ENCODE measurements at places on chromosomes 6 and 20.

GRCh38 chr20:22805219-22805618 is 220.8 kb upstream of the FOXA2 start:
- no peak for DNase-seq

GRCh38 chr20:20969701-20970280 is 136.4 kb downstream of the LINC00237 start:
- no peak for DNase-seq

GRCh38 chr20:50309280-50309763 is 118.7 kb downstream of the CEBPB start:
- no peak for DNase-seq

- DNase-seq: no peak
These were observed 2.2 kb upstream of the PTPRA start for GRCh38 chr20:2871111-2871465.

DNA sequence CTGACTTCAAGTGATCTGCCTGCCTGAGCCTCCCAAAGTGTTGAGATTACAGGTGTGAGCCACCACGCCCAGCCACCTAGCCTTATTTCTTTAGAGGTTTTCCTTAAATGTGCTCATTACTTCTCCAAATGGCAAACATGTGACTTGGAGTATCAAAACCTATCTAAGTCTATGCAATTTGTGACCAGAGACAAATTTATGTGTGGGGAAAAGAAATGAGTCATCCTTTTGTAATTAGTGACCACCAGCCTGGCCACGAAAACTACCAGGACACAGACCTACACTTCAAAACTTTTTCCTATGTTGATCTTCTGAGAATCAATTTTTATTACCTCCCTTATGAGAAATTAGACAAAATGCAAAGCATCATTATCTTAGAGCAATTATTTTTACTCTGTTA is 64.6 kb upstream of the OGFRL1 start:
- DNase-seq: no peak

- DNase-seq: no peak
These were observed 34.7 kb upstream of the TGM2 start for GRCh38 chr20:38199501-38200390.

GRCh38 chr6:136125585-136125984 is 124.5 kb downstream of the MTFR2 start:
- no peak for DNase-seq

DNA sequence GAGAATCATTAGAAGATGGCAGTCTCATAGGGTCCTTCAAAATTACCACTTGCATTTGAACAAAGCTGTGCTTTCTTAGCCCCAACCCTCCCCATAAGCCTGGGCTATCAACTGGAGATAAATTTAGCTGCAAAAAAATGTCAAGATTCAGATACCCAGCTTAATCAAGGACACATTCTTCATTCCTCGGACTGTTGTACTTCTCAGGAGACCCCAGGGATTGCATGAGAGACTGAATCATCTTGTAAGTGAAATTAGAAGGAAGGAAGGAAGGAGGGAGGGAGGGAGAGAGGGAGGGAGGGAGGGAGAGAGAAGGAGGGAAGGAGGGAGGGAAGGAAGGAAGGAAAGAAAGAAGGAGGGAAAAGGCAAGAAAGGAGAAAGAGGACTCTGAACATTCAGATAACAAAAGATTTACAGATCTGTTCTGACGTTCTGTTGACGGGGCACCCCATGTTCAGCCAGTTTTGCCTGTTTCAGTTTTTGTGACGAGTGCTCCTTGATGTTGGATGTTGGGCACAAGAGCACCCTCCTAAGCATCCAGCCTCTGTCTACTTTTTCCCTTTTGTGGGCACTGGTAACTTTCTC is 498.7 kb downstream of the PREX1 start:
- DNase-seq: no peak

GRCh38 chr6:151175662-151176445 is 63.9 kb upstream of the AKAP12 start:
- no peak for DNase-seq

DNA sequence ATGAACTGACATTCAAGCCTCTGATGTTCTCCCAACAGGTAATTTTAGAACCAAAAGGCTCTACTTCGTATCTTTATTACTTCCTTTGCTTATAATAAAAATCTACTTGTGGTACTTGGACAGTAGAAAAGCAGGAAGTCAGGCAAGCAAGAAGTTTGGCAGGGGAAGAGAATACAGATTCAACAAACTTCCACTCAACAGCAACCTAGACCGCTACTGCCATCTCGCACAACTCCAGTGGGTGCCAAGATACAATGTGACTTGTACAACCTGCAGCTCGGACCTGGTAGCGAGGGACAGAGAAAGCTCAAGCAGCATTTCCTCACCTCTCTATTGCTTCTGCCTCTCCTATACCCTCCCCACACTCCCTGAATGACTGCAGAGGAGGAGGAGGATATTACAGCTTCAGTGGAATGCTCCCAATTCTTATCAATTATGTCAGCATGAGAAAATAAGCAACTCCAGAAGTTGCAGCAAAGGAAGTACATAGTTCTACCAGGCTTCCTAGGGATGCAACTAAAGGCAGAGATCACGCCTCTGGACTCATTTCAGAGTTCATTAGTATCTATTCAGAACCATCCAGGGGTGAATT is 76.5 kb downstream of the MBOAT1 start:
- DNase-seq: no peak

GRCh38 chr6:26105842-26106241 is 18.6 kb downstream of the HFE start:
- DNase-seq: no peak

GRCh38 chr20:36394340-36394965 is 88.3 kb downstream of the DLGAP4 start:
- DNase-seq: no peak

GRCh38 chr6:69294862-69295261 is 501.9 kb downstream of the LMBRD1 start:
- no peak for DNase-seq

DNA sequence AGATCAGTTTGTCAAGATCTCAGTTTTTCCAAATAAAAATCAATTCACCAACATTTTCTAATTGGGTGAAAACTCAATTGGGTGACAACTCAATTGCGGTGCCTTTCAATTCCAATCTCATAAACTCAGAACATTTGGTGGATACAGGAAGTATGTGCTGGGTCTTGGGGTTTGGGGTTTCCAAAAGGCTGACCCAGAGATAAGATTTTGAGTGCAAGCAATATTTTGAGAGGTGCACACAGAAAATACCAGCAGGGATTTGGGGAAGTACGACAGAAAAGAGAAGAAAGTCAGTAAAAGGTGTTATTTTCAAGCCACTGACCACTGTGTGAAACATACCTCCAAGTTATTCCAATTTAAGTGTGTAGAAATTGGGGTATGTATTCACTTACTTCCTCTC is 258.0 kb downstream of the PHACTR1 start:
- no peak for DNase-seq

Measured in stimulated activated CD4-positive, alpha-beta T cell treated with anti-CD3 and anti-CD28 coated beads, Interleukin-12 subunit alpha, Interleukin-12 subunit beta, amount 100 ng/mL, for 48 hours (primary cell).